Activated naive CD8-positive, alpha-beta T cell treated with anti-CD3 and anti-CD28 coated beads for 36 hours (primary cell): ENCODE measurements at places on chromosomes 13 and 19. TPM values are rescaled to one million over a fixed set of nuclear protein-coding genes. Genes with fewer than 3 reads are reported as not detected.

Gene CLIP3
- 0.25 TPM for total RNA-seq

Gene FPR1
- not detected for total RNA-seq

Gene SIGLEC5
- not detected for total RNA-seq

Gene KLF1
- 0.34 TPM for total RNA-seq

Gene GSX1
- not detected for total RNA-seq

GRCh38 chr13:111665691-111666095, 345.3 kb downstream of the TEX29 start:
- DNase-seq: no peak

DNA sequence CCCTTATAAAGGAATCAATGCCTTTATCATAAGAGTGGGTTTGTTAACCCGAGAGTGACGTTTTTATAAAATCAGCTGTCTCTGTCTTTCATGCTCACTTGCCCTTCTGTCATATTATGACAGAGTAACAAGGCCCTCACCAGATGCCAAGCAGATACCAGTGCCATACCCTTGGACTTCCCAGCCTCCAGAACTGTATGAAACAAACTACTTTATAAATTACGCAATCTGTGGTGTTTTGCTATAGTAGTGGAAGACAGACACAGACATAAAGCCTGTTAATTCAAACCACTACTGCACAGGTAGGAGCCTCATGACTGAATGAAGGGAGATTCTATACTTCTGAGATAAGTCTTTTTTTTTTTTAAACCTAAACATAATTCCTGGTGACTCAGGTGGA, 4.6 kb downstream of the VN1R1 start:
- DNase-seq: no peak

DNA sequence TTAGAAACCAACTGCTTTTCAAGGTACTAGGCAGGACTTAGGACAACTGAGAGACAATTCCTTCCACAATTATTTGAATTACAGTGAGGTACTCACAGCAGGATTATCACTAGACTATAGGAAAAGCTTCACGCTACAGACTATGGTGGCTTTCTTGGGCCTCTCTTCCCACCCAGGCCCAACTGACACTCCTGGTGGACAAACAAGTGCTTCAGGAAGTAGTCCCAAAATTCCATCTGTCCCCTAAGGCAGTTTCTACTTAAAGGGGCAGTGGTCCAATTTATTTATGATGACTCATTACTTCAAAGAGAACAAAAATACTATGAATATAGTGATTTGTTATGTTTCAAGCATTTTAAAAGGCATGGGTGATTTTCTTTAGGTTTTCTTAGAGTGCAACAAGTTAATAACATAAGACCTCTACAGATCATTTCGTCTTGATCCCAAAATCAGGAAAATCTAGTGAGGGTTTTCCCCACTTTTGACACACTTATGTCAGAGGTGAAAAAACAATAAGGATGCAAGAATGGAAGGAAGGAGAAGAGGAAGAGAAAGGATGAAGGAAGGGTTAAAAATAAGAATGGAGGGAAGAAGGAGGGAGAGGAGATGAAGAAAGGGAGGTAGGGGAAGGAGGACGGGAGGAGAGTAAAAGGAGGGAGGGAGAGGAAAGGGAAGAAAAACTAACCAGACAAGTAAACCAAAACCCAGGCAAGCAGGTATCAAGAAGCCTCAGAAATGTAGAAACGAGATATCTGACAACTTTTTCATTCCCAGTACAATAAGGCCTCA, 100.7 kb downstream of the SERP2 start:
- no peak for DNase-seq
